ENCODE measurements at places on chromosomes 11 and 22. TPM values are rescaled to one million over a fixed set of nuclear protein-coding genes. Genes with fewer than 3 reads are reported as not detected.

Gene DBX1
- not detected for total RNA-seq

Gene SPI1
- total RNA-seq: 98.2 TPM

Gene OR4C5
- total RNA-seq: not detected

Gene MOGAT2
- not detected for total RNA-seq

Gene RAB36
- total RNA-seq: 1.8 TPM

Gene SMC1B
- not detected for total RNA-seq

Gene TRAF6
- 4.8 TPM for total RNA-seq

DNA sequence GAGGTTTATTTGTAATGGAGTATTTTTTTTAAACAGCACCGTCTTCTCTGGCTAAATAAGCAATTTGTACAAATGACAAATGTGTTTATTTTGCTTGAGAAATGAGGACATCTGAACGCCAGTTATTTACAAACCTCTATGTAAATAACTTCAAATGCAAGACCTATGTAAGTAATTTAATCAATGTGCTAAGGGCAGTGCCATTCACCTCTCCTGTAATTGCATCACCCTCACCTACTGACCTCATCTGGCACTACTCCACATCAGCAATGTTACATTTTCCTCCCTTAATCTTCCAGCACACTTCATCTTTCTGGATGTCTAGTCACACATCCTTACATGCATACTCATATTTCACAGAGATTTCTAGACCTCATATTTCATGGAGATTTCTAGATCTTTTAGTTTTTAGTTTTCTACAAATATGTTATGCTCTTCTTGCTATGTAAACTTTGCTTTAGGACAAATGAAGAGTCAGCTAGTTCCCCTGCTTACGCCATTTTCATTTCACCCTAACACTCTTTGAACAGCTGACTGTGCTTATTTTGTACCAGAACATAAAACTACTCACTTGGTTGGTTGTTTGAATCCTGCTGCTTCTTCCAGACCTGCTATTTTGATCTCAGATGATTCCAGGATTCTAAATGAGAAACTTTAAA lies 238.6 kb downstream of the GRM5 start:
- H3K4me1 ChIP-seq: no peaks in the 10 kb centered on the region
- no peak overlapping the region for H3K4me3 ChIP-seq
- no peaks in the 10 kb centered on the region for H3K27me3 ChIP-seq
- H3K36me3 ChIP-seq: no peaks in the 10 kb centered on the region

GRCh38 chr22:33579448-33580093 lies 340.7 kb downstream of the LARGE1 start:
- DNase-seq: no peak
- H3K36me3 ChIP-seq: no peaks in the 10 kb centered on the region
- no peaks in the 10 kb centered on the region for H3K4me1 ChIP-seq
- no peaks in the 10 kb centered on the region for H3K27me3 ChIP-seq

GRCh38 chr11:64341851-64342791 lies 2.1 kb downstream of the CCDC88B start:
- peaks cover 6% of the 10 kb centered on the region for H3K4me1 ChIP-seq
- H3K36me3 ChIP-seq: no peaks in the 10 kb centered on the region
- peak overlapping the region; percentile 70 for H3K27ac ChIP-seq

GRCh38 chr11:1146365-1146764 lies 11.4 kb upstream of the MUC5AC start:
- no peaks in the 10 kb centered on the region for H3K27me3 ChIP-seq
- H3K4me3 ChIP-seq: no peak overlapping the region
- H3K36me3 ChIP-seq: no peaks in the 10 kb centered on the region

GRCh38 chr11:88418508-88418907 lies 81.0 kb upstream of the CTSC start:
- H3K27me3 ChIP-seq: no peaks in the 10 kb centered on the region
- no peak for DNase-seq
- no peak overlapping the region for H3K27ac ChIP-seq
- H3K4me1 ChIP-seq: no peaks in the 10 kb centered on the region
- H3K36me3 ChIP-seq: no peaks in the 10 kb centered on the region
- no peak overlapping the region for H3K4me3 ChIP-seq

DNA sequence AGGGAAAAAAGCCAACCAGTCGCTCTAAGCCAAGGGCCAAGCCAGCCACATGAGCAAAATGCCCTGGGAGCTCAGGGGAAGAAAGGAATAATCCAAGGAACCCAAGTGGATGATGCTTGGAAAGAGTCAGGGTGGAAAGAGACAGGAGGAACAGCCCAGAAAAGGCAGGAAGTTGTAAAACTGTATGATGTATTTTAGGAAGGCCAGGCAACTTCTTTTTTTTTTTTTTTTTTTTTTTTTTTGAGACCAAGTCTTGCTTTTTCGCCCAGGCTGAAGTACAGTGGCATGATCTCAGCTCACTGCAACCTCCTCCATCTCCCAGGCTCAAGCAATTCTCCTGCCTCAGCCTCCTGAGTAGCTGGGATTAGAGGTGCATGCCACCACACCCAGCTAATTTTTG lies 1.6 kb downstream of the LGALS12 start:
- no peaks in the 10 kb centered on the region for H3K36me3 ChIP-seq
- no peaks in the 10 kb centered on the region for H3K27me3 ChIP-seq
- no peak overlapping the region for H3K4me3 ChIP-seq
- DNase-seq: no peak
- no peak overlapping the region for H3K27ac ChIP-seq

DNA sequence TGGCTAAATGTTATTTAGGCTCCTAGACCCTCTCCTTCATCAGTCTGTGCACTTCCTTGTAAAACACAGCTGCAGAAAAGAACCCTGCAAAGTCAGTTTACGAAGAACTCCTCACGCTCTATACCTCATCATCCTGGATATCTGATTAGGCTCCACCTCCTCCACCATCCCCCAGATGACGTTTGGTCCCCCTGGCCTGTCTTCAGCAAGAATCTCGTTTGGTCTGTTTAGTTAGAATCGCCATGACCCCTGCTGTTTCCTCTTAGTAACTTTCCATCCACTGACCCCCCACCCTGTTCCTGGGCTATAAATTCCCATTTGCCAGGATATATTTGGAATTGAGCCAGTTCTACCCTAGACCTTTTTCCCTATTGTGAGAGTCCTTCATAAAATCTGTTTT lies 214.1 kb downstream of the OPCML start:
- no peak overlapping the region for H3K4me3 ChIP-seq
- H3K36me3 ChIP-seq: no peaks in the 10 kb centered on the region
- DNase-seq: no peak
- H3K27ac ChIP-seq: no peak overlapping the region

GRCh38 chr11:47152126-47152952 lies 24.3 kb downstream of the ARFGAP2 start:
- H3K27ac ChIP-seq: no peak overlapping the region
- H3K4me1 ChIP-seq: no peaks in the 10 kb centered on the region

DNA sequence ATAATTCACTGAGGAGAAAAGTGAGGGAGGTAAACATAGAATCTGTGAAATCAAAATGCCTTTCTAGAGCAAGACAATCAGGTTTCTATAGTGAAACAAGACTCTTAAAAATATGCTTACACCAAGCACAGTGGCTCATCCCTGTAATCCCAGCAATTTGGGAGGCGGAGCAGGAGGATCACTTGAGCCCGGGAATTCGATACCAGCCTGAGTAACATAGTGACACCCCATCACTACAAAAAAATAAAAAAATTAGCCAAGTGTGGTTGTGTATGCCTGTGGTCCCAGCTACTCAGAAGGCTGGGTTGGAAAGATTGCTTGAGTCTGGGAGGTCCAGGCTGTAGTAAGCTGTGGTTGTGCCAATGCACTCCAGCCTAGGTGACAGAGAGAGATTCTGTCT lies 43.2 kb upstream of the ME3 start:
- no peak overlapping the region for H3K4me3 ChIP-seq
- no peaks in the 10 kb centered on the region for H3K27me3 ChIP-seq
- H3K4me1 ChIP-seq: no peaks in the 10 kb centered on the region
- DNase-seq: no peak
- no peak overlapping the region for H3K27ac ChIP-seq

DNA sequence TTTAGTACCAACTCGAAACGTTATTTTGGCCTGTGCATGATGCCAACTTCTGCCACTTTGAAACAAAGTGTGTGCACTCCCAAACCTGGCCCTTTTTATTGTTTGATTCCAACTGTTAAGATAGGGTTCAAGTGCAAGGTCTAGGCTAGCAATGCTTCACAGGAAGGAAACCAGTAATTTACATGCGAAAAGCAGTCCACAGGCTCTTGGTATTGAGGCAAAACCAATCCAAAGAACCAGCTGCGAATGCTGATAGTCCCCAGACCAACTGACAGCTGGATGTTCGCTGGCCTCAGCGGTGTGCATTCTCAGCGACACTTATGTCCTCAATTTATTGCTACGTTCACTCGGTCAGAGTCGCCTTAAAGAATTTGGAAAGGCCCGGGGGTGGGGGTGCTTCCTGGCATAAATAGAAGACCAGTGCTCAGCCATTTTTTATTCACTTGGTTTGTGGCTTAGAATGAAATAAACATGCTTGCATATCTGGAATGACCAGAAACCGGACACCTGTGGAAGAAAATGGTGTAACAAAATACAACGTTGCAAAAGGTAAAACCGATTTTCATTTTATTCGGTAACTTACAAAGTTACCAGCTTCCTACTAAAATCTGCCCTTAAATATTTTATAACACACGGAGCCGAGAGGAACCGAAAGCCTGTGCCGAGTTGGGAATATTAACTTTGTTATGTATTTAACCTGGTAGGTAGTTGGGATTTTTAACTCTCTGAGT lies 1.6 kb downstream of the CPT1A start:
- DNase-seq: no peak
- no peaks in the 10 kb centered on the region for H3K36me3 ChIP-seq
- no peaks in the 10 kb centered on the region for H3K27me3 ChIP-seq
- peak overlapping the region; percentile 95 for H3K27ac ChIP-seq

DNA sequence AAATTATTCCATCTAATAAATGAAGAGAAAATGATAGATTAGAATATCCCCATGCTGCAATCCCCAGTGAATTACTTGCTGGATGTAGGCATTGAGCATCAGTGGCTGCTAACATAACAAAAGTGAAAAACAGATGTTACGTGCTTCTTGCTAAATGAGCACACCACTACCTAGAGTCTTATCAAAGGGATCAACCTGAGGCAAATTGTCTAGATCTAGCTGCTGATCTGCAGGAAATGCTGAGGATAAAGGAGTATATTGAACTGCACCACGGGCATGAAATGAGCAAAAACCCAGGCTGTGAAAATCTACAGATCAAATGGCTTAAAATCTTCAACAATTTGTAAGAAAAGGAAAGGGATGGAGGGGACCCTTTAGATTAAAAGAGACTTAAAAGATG lies 45.3 kb upstream of the SCUBE2 start:
- no peaks in the 10 kb centered on the region for H3K27me3 ChIP-seq
- H3K27ac ChIP-seq: peak overlapping the region; percentile 67
- H3K4me1 ChIP-seq: peaks cover 19% of the 10 kb centered on the region
- DNase-seq: no peak
- H3K4me3 ChIP-seq: no peak overlapping the region

DNA sequence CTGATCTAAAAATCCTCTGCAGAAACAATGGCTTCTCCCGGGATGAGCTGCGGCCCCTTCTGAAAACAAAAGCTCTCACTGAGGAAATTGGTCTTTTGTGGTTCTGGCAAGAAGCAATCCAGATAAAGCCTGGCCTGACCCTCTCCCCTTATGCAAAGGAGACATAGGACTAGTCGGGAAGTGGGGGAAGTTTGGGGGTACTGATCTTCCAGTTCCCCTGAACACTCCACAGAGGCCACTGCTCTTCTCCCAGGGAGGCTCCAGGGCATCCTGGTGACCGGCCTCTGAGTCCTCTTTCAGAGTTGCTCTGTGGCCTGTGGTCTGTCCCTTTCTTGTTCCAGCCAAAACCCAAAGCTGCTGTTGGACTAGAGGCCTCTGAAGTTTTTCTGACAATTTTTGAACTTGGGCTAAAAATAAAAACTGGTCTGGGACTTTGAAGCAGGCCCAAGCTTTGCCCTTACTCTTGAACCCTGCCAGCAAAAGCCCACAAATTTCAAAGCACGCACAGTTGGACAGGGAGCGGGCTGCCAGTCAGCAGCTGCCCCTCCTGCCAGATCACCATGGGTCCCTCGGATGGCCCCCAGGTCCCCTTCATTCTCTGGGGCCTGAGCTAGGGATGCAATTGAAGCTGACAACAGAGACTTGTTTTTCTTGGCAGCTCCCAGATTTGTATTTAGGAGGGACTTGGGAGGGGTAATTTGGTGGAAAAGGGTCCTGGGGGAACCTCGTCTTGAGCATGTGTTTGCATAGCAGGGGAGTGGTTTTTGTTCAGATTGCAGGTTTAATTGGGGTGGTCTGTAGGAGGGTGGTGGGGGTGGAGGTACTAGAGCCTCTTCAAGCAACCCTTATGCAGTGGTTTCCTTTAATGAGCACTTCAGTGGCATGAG lies 381.6 kb upstream of the CADM1 start:
- H3K27me3 ChIP-seq: no peaks in the 10 kb centered on the region
- H3K4me3 ChIP-seq: no peak overlapping the region
- no peak overlapping the region for H3K27ac ChIP-seq
- no peak for DNase-seq

DNA sequence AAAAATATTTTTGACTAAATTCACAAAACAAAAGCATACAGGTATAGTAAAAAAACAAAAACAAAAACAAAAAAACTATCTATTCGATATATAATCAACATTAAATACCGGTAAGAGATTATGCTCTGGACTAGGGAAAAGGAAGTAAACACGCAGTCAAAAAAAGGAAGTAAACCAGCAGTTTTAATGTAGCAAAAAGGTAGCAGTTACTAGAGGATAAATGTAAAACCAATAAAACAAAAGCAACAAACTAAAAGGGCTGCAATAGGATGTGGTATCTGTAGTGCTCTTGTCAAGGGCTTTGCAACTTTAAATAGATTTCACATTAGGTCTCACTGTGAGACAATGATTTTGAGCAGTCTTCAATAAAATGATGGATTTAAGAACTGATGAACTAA lies 2.4 kb downstream of the TRIM22 start:
- DNase-seq: no peak
- peaks cover 10% of the 10 kb centered on the region for H3K36me3 ChIP-seq
- no peaks in the 10 kb centered on the region for H3K27me3 ChIP-seq
- peaks cover 17% of the 10 kb centered on the region for H3K4me1 ChIP-seq

DNA sequence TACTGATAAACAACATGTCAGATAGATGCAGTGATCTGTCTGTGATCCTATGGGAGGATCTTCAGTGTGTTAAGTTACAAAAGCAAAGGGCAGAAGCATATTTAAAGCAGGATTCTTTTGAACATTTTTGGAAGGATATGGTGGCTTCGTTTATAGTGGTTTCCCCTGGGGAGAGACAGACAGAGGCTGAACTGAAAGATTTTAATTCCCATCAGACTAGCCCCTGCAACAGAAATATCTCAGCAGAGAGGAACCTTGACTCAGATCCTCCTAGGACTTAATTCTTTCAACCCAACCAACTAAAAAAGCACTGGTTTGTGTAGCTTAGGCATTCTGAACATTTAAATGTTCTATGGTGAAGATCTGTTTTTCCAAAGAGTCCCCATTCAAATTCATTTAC lies 5.7 kb downstream of the CLTCL1 start:
- peak overlapping the region; percentile 28 for H3K27ac ChIP-seq
- no peak overlapping the region for H3K4me3 ChIP-seq
- H3K27me3 ChIP-seq: no peaks in the 10 kb centered on the region
- H3K36me3 ChIP-seq: no peaks in the 10 kb centered on the region

All from ascending aorta (tissue), 2 donors.